ENCODE measurements at places on chromosomes 11 and 22. TPM values are rescaled to one million over a fixed set of nuclear protein-coding genes. Genes with fewer than 3 reads are reported as not detected.

- no peak for DNase-seq
These were observed 36.6 kb upstream of the FCHSD2 start for GRCh38 chr11:73178681-73179080.

DNA sequence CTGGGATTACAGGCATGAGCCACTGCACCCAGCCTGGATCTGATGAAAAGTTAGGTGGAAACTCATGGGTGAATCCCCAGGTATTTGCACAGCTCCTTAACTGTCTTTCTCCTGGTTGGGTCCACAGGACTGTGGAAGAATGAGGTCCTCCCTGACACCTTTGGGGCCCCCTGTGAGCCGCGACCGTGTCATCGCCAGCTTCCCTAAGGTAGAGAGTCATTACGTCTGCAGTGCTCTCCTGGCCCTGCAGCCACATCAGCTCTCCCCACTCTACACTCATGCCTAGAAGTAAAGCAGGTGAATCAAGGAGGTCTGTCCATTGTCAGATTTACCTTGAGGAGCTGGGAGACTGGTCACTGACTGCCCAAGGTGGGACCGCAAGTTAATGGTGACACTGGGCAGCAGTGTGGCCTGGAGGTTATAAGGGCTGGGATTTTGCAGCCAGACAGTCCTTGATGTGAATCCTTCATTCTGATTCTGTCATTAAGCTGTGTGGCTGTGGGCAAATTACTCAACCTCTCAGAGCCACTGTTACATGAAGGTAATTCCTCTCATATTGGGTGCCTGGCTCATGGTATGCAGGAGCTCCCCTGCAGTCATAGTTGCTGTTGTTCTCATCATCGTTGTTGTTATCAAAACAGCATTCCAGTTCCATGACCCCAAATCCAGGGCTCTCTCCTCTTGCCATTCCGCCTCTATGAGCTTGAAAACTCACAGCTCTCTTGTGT is 1.4 kb downstream of the RAB36 start:
- DNase-seq, result no peak

DNA sequence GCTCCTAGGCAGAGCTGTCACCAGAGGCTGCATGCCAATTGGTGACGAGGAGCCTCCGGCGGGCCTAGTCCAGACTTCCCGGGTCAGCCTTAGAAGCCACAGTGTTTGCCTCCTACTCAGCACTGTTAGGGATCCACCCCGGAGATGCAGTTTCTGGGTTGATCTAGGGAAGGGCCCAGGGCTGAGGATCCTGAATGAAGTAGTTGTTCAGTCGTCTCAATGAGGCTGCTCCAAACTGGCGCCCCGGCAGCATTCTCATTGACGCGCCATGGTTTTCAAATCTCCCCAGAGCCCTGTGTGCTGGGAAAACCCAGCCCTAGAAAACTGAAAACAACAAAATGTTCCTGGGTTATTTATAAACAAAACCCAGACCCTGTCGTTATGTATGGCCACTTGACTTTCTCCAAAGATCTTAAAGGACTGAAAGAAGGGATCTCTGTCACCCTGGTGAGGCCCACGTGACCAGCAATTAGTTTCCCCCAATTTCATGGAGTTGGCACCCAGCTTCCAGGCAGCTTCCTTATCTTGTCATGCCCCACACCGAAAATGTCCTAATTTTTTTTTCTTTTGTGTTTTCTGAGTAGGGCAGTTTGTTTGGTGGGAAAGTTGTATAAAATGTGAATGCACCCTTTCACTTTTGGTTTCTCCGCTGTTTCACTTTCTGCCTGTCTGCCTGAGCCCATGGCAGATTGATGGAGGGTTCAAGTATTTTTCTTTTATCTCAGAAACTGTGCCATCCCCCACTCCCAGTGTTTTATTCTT is 2.0 kb upstream of the EHD1 start:
- peak; percentile 59 for DNase-seq

- DNase-seq, result no peak
These were observed 16.4 kb upstream of the SHANK2 start for GRCh38 chr11:71268706-71269321.

- no peak for DNase-seq
These were observed 640.9 kb downstream of the BRD1 start for GRCh38 chr22:49186762-49187161.

GRCh38 chr11:35177370-35177769 is 38.4 kb downstream of the CD44 start:
- no peak for DNase-seq

DNA sequence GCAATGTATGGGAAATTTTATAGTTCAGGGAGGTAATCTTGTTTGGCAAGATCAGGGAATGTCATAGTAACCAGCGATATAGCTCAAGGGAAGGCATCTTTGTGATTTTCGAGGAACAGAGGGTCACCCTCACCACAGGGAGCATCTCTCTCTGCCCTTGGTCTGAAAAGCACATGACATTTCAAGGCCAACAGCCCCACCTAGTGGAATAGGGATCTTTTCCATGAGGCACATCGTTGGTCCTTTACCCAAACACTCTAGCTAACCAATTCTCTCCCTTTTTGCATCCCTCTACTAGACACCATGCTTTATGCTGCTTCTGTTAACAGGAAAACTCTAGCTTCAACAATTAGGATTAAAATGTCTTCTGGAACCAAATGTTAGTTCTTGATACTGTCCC is 179.0 kb downstream of the GRM5 start:
- DNase-seq, result no peak

The PATE4 gene
- not detected for total RNA-seq

The TNNT3 gene
- total RNA-seq, result 46.1 TPM

Measured in left ventricle myocardium superior (tissue), 1 donor.